ENCODE measurements at places on chromosomes 1 and 21. TPM values are rescaled to one million over a fixed set of nuclear protein-coding genes. Genes with fewer than 3 reads are reported as not detected.

HCRTR1 gene
- total RNA-seq: not detected

GRCh38 chr1:100614570-100614969 is 76.6 kb downstream of the GPR88 start:
- DNase-seq: no peak

DNA sequence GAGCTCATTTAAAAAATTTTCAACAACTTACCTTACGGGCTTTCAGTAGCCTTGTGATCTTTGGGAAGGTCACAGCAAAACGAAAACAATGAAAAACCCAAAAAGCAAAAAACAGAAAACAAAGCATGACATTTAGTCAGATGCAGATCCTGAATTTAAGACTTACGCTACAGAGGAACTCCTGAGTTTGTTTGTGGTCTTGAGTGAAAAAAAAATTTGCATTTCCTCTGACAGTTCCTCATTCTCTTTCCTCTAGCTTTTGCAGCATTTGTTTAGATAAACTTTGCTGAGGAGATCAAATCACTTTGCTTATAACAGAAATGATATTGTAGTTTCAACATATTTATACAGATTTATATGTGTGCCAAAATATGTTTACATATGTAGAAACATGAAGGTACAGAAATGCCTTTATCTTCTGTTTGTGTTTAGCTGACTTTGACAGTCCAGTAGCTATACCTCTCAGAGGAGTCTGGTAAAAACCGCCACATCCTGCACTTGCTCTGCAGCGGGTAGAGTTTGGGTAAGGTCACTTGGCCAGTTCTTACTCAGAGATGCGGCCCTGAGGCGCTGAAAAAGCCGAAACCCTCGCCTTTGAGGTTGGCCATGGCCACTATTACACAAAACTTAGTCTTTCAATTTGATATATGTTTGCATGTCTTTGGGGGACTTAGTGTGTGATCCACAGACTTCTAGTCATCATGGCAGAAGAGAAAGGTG is 142.5 kb downstream of the TNR start:
- DNase-seq: no peak

- no peak for DNase-seq
Measured at GRCh38 chr21:43662286-43662685, 2.9 kb downstream of the RRP1B start.

GRCh38 chr21:24290151-24290833 is 1317.0 kb downstream of the MRPL39 start:
- no peak for DNase-seq

Data from H7 (cell line).